Transverse colon (tissue), 4 donors: ENCODE measurements at places on chromosomes 2 and 18. TPM values are rescaled to one million over a fixed set of nuclear protein-coding genes. Genes with fewer than 3 reads are reported as not detected.

DNA sequence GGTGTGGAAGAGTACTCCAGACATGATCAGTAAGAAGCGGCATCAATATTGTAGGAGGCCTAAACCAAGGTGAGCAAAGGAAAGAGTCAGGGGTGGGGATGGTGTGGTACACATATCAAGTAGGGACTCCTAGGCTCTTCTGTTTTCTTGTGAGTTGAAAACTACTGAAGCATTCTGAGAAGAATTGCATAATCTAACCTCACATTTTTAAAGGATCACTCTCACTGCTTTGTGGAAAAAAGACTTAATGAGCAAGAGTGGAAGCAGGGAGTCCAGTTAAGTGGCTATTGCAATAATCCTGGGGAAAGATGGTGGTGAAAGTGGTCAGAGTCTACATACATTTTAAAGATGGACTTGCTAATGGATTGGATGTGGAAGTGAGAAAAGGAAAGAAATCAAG lies 899.5 kb upstream of the FAM98A start:
- no peak for DNase-seq

DNA sequence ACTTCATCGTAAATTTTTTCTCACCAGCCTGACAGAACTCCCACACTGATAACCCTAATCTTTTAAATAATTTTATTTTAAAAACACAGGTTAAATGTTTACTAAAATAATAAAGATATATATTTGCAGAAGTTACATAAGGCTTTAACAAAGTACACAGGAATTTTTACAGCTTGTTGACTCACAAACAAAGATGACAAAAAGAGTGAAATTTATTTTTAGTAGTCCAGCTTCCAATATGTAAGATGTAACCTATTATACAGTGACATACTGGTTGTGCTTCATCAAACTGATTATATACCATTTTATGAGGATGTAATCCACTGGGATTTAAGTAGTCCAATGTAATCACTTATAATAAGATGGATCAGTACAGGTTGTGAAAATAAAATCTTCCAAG lies 348.9 kb upstream of the SLC39A10 start:
- no peak for DNase-seq

DNA sequence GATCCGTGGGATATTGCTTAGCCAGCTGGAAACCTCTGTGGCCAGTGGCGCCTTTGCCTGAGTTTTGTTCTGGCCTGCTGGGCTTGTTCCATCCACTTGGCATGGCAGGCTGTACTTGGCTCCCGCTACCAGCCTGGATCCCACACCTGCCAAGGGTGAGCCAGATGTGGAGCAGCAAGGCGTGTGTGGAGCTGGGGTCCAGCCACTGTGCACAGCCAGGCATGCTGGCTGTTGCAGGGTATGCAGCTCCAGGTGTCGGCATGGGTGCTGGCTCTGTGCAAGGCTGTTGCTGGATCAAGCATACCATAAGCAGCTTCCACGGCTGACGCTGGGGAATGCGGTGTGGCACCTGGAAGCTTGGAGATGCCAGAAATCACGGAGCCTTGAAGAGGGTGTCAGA lies 34.5 kb downstream of the PTPN4 start:
- no peak for DNase-seq

DNA sequence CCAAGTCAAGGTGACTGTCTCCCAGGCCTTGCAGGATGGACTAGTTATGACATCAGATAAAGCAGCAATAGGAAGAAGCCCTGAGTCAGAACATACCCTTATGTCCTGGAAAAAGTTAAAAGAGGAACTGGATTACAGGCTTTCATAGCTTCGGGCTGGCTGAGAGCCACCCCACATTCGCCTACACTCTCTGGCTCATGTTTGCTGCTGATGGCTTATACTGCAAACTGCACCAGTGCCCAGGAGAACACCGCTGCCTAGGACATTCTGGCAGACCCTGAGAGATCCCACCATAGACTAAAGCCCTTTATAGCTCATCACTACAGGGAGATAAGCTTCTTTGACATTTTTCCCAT lies 20.3 kb downstream of the SLC8A1 start:
- DNase-seq: no peak

DNA sequence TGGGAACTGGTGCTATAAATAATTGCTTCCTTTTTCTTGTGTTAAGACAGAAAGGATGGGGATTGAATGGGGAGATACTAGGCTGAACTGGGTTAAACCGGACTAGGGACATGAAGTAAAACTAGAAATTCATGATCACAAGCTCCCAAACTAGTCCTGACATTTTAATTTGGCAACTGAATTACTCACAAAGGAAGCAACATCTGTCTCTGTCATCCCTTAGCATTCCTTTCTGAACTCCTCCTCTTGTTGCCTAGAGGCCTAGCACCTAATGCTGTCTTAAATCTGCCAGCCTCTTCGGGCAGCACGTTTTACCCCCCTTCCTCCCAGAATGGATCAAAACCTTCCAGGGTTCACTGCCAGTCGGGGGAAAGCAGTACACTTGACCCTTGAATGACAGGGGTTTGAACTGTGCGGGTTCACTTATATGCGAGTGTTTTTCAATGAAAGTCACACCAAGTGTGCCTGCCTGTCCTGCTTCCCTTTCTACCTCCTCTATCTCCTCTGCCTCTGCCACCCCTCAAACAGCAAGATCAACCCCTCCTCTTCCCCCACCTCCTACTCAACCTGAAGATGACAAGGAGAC lies 8.2 kb downstream of the KCTD1 start:
- no peak for DNase-seq

DNA sequence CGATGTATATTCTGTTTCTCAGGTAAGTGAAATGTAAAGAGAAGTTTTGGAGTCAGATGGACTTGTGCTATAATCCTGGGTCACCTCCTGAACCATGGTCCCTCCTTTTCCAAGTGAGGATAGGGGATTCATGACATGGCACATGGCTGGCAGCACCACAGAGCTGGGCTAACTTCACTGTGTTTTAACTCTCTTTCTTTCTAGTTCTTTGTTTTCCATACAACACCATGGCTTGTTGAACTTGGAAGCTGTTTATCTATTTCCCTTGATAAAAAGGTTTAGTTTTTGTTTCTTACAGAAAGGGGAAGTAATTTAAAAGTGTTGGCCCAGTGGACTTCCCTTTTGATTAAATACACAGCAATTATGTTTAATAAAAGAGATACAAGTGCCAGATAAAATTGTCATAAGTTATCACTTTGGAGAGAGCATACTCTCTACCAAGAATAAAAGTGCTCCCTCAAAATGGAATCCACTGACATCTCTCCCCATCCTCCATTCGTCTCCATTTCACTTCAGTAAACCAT lies 90.4 kb downstream of the PLCL1 start:
- no peak for DNase-seq

- peak; percentile 74 for DNase-seq
Observed at GRCh38 chr2:28269019-28269784, 123.5 kb upstream of the FOSL2 start.

DNA sequence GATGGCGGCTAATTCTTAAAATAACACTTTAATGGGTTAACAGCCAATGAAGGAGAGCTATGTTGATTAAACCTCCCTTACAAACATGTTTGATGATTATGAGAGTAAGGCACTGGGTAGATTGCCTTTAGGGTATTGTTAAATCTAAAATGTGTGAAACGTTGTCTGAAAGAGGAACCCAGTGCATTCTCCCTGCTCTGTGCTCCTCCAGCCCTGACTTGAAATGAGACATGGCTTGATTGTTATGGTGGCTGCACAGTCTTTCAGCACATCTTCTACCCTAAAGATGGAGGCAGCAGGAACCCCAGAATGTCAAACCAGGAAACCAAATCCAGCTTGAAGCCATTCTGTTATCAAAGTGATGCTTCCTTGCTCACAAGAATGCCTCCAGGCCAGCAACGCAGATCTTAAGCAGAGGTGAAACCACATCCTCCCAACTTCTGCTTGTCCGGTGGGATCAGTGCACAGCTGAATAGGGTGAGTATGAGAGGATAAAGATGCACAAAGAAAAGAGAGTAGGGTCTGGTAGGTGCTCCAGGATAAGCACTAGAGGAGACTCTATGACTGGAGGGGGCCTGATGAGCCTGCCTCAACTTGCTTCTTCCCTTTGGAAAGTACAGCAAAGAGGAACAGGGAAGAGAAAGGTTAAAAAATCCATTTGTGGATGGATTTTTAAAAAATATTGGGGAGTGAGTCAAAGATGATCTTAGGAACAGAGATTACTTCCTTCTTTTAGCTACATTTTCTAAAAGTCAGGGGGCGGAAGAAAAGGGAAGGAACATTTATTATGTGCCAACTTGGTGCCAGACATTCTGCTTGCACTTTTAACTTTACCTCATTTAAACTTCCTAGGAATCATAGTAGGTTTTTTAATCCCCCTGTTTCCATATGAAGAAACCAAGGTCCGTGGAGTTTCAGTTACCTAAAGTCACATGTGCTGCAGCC lies 523.0 kb downstream of the TXNL1 start:
- DNase-seq: no peak

- DNase-seq: no peak
Observed at GRCh38 chr18:38752430-38752829, 1186.8 kb upstream of the CELF4 start.

DNA sequence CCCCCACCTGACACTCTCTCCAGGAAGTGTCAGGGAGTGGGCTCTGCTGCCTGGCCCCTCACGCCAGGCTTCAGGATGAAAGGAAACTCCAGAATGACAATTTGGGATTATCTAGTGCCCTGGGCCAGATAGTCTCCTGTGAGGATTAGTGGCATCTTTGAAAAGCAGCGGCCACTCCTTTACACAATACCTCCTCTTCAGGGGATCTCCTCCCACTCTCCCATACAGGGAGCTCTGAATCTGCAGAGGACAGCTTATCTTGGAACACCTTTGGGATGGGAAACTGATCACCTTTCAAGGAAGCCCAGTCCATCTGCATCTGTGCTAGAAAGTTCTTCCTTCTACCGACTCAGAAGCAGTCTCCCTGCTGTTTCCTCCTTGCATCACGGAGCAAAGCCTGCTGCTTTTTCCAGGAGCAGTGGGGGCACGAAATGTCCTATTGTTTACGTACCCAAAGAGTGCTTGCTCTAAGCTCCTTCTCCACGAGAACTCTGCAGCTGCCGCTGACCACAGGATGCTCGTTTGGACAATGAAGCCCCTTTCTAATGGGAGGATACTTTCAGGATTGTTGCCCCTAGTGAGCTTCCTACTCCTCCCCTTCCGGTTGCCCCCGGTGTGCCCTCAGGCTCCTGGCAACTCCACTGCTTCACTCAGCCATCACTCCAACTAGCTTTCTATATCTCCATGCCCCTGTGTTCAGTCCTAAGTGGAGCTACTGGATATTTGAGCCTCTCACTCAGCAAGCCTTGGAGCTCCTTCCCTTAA lies 31.5 kb downstream of the SIX3 start:
- no peak for DNase-seq

DNA sequence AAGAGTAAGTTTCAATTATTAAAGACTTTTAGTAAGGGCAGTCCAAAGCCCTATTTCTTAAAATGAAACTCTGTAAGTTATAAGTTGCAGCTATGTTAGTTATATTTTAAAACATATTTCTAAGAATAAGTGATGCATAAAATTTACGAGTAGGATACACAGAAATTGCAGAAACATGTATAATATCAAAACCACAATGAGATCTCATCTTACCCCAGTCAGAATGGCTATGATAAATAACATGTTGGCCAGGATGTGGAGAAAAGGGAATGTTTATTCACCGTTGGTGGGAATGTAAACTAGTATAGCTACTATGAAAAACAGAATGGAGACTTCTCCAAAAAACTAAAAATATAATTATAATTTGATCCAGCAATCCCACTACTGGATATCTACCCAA lies 201.2 kb downstream of the CBLN2 start:
- DNase-seq: no peak

- no peak for DNase-seq
Observed at GRCh38 chr2:105876191-105876590, 131.5 kb downstream of the NCK2 start.

GRCh38 chr2:233917116-233917515 lies at the start of gene TRPM8:
TSS of gene TRPM8 (plus strand) at chr2:233917373. CDS start at chr2:233926538, 9,165 bp downstream.
- no peak for DNase-seq

- DNase-seq: no peak
Observed at GRCh38 chr18:7082671-7083070, 34.9 kb downstream of the LAMA1 start.

DNA sequence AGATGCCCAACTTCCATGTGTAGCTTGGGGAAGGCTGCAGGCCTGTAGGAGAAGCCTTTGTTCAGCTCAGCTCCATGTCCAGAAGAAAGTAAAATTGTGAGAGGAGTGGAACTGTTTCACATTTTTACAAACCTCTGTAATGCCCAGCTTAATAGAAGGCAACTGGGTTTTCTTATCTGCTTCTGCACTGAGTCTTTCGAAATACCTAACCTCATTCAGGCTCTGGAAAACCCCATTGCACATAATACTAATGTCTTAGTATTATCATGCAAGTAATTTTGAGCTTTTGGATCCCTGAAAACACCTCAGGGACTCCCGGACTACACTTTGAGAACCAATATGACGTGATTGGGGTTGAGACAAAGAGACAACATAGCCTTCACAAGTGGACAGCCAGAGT lies 5.8 kb downstream of the SMIM21 start:
- no peak for DNase-seq

DNA sequence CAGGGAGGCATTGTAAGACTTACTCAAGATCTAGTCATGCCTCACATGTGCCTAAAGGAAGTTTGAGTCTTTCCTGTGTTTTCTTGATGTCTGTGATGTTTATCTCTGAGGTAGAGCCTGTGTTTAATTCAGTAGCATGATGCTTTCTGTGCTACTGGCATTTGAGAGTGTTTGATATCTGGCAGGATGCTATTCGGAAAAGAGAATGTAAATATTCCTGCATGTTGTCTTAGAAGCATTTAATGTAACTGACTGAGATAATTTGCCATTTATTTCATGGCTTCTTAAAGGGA lies 58.8 kb downstream of the GREB1L start:
- no peak for DNase-seq

GRCh38 chr2:196284866-196285557 lies 113.6 kb upstream of the STK17B start:
- no peak for DNase-seq

DNA sequence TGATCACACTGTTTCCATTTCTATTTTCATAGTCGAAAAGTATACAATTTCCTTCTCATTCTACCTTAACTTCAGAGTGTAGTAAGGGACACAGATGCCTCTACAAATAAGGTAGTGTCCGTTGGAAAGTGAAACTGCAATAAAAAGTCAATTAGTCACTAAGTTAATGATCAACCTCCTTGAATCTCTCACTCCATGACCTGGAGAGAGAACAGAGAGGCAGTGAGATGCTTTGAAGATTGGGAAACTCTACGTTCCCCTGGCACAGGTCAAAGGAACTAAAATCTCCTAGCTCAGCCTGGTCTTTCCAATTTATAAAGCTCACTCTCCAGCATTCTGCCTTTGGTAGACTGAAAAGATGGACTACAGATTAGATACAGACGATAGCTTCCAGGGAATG lies 153.8 kb upstream of the ACAA2 start:
- DNase-seq: no peak

GRCh38 chr2:64250751-64251423 lies 106.7 kb upstream of the PELI1 start:
- DNase-seq: no peak

- no peak for DNase-seq
Observed at GRCh38 chr2:201807452-201807999, 1.2 kb downstream of the CDK15 start.

DAPL1 gene
- total RNA-seq: not detected

KCNG3 gene
- 14.1 TPM for total RNA-seq

GKN1 gene
- not detected for total RNA-seq

CHRNG gene
- not detected for total RNA-seq

ABCB11 gene
- 11.2 TPM for total RNA-seq

NCKAP1 gene
- 99.7 TPM for total RNA-seq
